Caco-2 (cell line): ENCODE measurements at places on chromosomes 2 and 18. TPM values are rescaled to one million over a fixed set of nuclear protein-coding genes. Genes with fewer than 3 reads are reported as not detected.

Gene ALPP
- 4.9 and 5.8 TPM in 2 replicates for total RNA-seq

Gene NT5DC4
- total RNA-seq = 3.3 and 4.0 TPM in 2 replicates

Gene POTEI
- 7.0 and 7.3 TPM in 2 replicates for total RNA-seq

Gene PFN4
- 1.3 and 1.4 TPM in 2 replicates for total RNA-seq

Gene SERPINB3
- not detected in 2 replicates for total RNA-seq

Gene ANKRD62
- total RNA-seq = not detected in 2 replicates

Gene TUBB8B
- 0.91 and 1.4 TPM in 2 replicates for total RNA-seq

Gene ADD2
- total RNA-seq = not detected in 2 replicates

Gene PRKAG3
- not detected in 2 replicates for total RNA-seq

Gene C1QL2
- not detected in 2 replicates for total RNA-seq

Gene COL4A4
- 8.7 and 9.5 TPM in 2 replicates for total RNA-seq
